ENCODE measurements at places on chromosomes 4 and X.

GRCh38 chr4:3823496-3824341, 57.5 kb downstream of the ADRA2C start:
- DNase-seq = no peak

DNA sequence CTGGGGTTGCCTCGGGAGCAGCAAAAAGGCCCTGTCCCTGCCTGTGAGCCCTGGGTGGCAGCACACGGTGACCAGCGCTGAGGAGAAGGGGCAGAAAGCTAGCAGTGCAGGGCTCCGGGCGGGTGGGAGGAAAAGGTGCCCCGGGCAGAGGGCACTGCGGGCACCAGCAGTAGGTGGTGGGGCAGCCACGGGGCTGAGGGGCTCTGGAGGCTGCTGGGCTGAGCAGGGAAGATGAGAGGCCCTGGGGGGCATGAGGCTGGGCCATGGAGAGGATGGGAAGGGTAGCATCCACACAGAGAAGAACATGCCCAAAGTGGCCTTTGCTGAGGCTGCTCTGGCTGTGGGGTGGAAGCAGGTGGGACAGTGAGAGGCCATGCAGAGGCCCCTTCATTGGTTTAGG, 67.5 kb upstream of the NKX1-1 start:
- DNase-seq = no peak

DNA sequence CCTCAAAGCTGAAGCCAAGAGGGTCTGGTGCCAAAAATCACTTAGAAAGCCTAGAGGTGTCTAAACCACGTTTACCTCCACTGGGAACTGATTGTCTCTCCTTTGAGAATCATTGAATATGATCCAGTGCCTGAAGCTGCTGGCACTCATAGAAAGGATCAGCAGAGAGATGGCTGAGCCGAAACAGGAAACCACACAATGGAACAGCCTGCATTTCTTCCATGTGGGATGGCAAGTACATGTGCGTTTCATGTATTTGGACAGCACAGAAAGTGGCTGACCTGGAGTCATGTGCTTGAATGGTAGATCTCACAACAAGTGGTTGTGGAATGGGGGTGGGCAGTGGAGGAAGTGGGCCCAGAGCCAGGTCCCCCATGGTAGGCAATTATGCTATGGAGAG, 533.7 kb downstream of the INPP4B start:
- no peak for DNase-seq

- no peak for DNase-seq
These were observed 12.7 kb downstream of the MSANTD1 start for GRCh38 chr4:3261411-3262207.

DNA sequence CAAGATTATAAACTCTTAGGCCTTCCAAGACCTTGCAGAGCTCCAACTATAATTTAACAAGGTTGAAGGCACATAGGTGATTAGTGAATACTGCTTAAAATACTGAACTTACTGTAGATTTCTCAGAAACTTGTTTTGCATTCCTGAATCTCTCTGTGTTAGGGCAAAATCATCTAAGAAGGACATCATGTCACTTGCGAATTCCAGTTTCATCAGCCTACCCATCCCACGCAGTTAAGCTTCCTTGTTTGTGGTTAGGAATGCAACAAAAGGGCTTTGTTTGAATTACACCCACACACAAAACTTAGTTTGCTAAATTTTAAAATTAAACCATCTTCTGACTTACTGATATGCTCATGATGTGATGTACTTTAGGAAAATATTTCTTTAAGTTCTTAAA, 174.0 kb downstream of the SOWAHB start:
- no peak for DNase-seq

- DNase-seq = no peak
These were observed 55.9 kb upstream of the KDR start for GRCh38 chr4:55181010-55182005.

Measured in retina (tissue), 1 donor.